ENCODE measurements at places on chromosomes 13 and 19.

- no peak for DNase-seq
Measured at GRCh38 chr19:29660835-29661234, 4.4 kb upstream of the PLEKHF1 start.

- no peak for DNase-seq
Measured at GRCh38 chr13:100364591-100364990, 224.0 kb downstream of the GGACT start.

GRCh38 chr19:19064811-19065745, 1.3 kb downstream of the SLC25A42 start:
- DNase-seq = no peak

DNA sequence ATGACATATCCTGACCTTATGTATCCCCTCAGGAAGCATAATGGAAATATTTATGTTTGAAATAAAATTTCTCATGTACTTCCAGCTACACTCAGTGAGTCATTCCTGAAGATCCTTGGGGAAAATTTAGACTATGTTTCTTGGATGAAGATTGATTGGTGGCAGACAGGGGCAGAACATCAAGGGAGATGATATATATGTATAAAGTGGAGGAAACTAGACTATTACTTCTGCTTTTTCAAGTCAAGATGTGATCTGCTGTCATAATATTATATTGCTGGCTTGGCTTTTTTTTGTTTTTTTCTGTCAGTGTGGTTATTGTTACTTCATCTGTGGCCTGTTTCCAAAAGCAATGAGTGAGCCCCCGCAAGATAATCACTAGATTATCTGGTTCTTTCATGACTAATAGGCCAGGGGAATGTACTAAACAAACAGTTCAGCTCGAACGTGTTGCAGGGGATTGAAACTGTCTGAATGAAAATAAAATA, 87.2 kb upstream of the TNFSF11 start:
- DNase-seq = peak; percentile 16

GRCh38 chr19:18807861-18808331, 16.8 kb upstream of the COMP start:
- peak; percentile 47 for DNase-seq

GRCh38 chr13:113969973-113970611, 3.8 kb downstream of the C13orf46 start:
- no peak for DNase-seq

DNA sequence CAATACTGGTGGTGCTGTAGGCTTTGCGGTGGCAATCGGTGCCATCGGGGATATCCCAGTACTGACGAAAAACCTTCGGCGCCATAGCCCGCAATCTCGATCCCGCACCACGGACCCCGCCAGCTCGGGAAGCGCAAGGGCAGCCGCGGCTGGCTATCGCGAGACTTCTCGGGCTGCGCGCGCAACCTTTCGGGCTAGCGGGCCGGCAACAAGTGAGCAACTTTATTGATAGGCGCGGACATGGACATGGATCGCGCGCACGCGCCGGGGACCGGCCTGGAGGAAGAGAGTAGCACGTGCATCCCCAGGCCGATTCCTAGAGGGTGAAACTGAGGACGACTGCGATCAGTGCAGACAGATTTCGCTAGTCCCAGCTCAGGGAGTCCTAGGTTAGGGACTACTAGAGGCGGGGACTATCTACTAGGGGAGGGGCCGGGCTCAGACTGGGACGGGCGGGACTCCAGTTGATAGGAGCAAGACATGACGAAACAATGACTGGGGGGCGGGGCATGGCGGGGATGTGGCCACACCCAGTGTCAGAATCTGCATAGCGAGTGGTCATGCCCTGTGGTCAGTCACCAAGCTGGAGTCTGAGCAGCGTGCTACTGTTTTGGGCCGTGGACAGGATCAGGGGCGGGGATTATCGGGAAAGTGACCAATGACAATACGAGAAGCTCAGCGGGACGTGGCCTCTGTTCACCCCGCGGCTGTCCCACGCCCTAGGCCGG, at the start of gene NDUFA11:
NDUFA11 (minus strand) TSS at position 167 of the 728 bp plus-strand sequence; CDS start at position 85, 82 bp downstream.
- DNase-seq = no peak
